ENCODE measurements at places on chromosomes 3 and 15. TPM values are rescaled to one million over a fixed set of nuclear protein-coding genes. Genes with fewer than 3 reads are reported as not detected.

The ECE2 gene
- total RNA-seq: 0.15 TPM

The ST8SIA2 gene
- total RNA-seq: 1.4 TPM

The CYP1A1 gene
- 1.00 TPM for total RNA-seq

The ROPN1 gene
- total RNA-seq: not detected

DNA sequence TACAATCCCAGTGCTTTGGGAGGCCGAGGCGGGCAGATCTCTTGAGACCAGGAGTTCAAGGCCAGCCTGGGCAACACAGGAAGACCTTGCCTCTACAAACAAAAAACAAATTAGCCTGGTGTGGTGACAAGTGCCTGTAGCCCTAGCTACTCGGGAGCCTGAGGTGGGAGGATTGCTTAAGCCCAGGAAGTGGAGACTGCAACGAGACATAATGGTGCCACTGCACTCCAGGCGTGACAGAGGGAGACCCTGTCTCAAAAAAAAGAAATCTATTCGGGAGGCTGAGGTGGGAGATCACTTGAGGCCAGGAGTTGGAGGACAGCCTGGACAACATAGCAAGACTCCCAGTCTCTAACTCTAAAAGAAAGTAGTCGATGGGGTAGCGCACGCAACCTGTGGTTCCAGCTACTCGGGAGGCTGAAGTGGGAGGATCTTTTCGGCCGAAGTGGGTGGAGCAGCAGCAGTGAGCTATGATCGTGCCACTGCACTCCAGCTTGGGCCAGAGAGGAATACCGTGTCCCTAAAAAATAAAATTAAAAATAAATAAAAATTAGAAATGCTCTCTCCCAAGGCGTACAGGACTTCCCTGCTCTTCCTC is 775 bp downstream of the C3orf33 start:
- peak overlapping the region; percentile 75 for H3K4me3 ChIP-seq
- no peaks in the 10 kb centered on the region for H3K36me3 ChIP-seq
- peak overlapping the region; percentile 90 for H3K27ac ChIP-seq
- DNase-seq: no peak

- no peaks in the 10 kb centered on the region for H3K36me3 ChIP-seq
- H3K4me3 ChIP-seq: no peak overlapping the region
- no peak overlapping the region for H3K27ac ChIP-seq
- H3K4me1 ChIP-seq: no peaks in the 10 kb centered on the region
Measured at GRCh38 chr3:63477494-63478129, 174.9 kb upstream of the SNTN start.

DNA sequence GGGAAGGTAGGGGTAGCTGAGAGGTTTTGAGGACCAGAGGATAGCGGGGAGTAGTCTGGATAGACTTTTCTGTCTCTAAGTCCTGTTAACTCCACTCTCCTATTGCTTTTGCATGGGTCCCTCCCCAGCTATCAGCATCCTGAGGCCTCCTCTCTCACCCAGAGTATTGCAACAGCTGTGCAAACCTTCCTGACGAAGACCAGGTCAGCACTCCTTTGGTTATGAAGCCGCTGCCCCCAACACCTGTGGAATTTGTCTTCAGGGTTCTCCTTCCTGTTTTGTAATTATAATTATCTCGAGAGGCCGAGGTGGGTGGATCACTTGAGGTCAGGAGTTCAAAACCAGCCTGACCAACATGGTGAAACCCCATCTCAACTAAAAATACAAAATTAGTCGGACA is 24.8 kb downstream of the TYRO3 start:
- peaks cover 2% of the 10 kb centered on the region for H3K27me3 ChIP-seq
- H3K27ac ChIP-seq: no peak overlapping the region
- H3K36me3 ChIP-seq: no peaks in the 10 kb centered on the region
- H3K4me3 ChIP-seq: no peak overlapping the region

DNA sequence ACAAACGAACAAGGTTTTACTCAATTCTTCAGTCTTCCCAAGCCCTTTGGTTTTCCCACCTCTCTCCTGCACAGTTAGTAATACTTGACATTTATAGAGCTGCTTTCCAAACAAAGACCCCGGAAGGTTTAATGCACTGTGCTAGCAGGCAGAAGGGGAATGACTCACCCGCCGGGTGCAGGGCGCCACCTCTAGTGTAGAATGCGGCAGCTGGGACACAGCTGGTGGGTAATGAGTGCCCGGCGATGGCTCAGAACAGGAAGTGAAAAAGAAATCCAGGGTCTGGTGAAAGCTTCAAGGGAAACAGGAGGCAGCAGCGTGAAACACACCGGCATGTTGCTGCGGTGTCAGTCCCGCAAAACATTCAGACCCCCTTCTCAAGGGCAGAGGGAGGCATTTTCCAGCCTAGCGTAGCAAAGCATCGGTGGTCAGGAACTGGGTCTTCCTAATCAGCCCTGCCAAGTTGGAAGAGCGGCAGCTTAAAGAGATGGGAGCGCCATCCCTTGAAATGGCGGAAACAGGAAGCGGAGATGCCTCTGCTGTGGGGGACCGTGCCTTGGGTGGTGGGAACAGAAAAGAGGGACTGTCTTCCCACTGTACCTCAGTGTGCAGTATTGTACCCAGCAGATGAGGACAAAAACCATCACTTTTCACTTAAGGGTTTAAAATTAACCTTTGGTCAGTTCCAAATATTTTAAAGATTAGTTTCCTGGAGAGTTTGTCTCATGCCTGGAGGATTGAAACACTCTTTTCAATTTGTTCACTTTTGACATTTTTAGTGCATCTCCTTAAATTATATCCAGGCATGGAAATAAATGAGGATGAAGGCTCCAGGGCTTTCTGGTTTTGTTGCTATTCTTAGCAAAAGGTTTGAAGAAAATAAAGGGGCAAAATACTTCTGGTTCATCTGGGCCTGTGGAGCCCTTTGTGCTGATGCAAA is 160.7 kb upstream of the MCTP2 start:
- no peak overlapping the region for H3K4me3 ChIP-seq
- no peaks in the 10 kb centered on the region for H3K27me3 ChIP-seq
- peak overlapping the region; percentile 43 for H3K27ac ChIP-seq
- DNase-seq: peak; percentile 43

GRCh38 chr15:29887721-29888120 is 65.5 kb upstream of the TJP1 start:
- H3K4me3 ChIP-seq: no peak overlapping the region
- H3K27ac ChIP-seq: no peak overlapping the region
- no peaks in the 10 kb centered on the region for H3K36me3 ChIP-seq
- H3K27me3 ChIP-seq: no peaks in the 10 kb centered on the region
- H3K4me1 ChIP-seq: peaks cover 37% of the 10 kb centered on the region
- DNase-seq: no peak

- H3K4me3 ChIP-seq: no peak overlapping the region
- no peak overlapping the region for H3K27ac ChIP-seq
- H3K4me1 ChIP-seq: no peaks in the 10 kb centered on the region
- no peaks in the 10 kb centered on the region for H3K27me3 ChIP-seq
- no peaks in the 10 kb centered on the region for H3K36me3 ChIP-seq
Measured at GRCh38 chr15:41882689-41883483, 11.0 kb downstream of the SPTBN5 start.

GRCh38 chr15:77021803-77022381 is 27.0 kb downstream of the PSTPIP1 start:
- H3K4me3 ChIP-seq: no peak overlapping the region
- no peak overlapping the region for H3K27ac ChIP-seq
- no peaks in the 10 kb centered on the region for H3K4me1 ChIP-seq
- no peaks in the 10 kb centered on the region for H3K36me3 ChIP-seq
- no peaks in the 10 kb centered on the region for H3K27me3 ChIP-seq

GRCh38 chr15:40282869-40283614 is at the start of gene ANKRD63:
Gene ANKRD63, minus strand, starts transcription at chr15:40283064. Its CDS starts 478 bp downstream, at chr15:40282586.
- peaks cover 48% of the 10 kb centered on the region for H3K27me3 ChIP-seq
- no peak within 1 kb of the TSS for H3K27ac ChIP-seq
- H3K4me1 ChIP-seq: peaks cover 11% of the 10 kb centered on the region
- H3K36me3 ChIP-seq: peaks cover under 1% of the 10 kb centered on the region
- peak within 1 kb of the TSS; percentile 12 for H3K4me3 ChIP-seq
- peak; percentile 48 for DNase-seq

DNA sequence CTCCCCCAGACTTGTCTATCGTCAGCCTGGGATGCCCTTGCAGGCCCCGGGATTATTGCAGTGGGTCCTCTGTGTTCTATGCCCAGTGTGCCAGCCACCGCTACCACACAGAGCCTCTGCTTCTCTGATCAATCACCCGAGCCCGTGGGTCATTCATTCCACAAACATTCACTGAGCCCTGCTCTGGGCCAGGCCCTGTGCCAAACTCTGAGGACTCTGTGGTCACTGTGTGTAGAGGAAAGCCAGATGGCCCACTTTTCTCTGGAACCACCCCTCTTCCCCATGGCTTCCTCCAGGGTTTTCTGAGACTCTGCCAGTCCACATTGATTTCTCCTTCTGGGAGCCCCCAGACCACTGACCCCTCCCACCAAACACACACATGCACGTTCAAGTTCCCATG is 55.5 kb downstream of the BSN start:
- no peaks in the 10 kb centered on the region for H3K4me1 ChIP-seq
- H3K27me3 ChIP-seq: no peaks in the 10 kb centered on the region
- no peak overlapping the region for H3K4me3 ChIP-seq
- peak; percentile 27 for DNase-seq

- H3K4me1 ChIP-seq: peaks cover 19% of the 10 kb centered on the region
- DNase-seq: no peak
- no peaks in the 10 kb centered on the region for H3K36me3 ChIP-seq
- no peaks in the 10 kb centered on the region for H3K27me3 ChIP-seq
- H3K27ac ChIP-seq: no peak overlapping the region
- peak overlapping the region; percentile 90 for H3K4me3 ChIP-seq
Measured at GRCh38 chr15:75844629-75845335, 1.5 kb downstream of the UBE2Q2 start.

- DNase-seq: no peak
- no peaks in the 10 kb centered on the region for H3K27me3 ChIP-seq
- no peaks in the 10 kb centered on the region for H3K4me1 ChIP-seq
- H3K27ac ChIP-seq: peak overlapping the region; percentile 50
- H3K4me3 ChIP-seq: no peak overlapping the region
Measured at GRCh38 chr3:152357587-152357986, 88.9 kb downstream of the MBNL1 start.

- H3K4me3 ChIP-seq: no peak overlapping the region
- H3K27ac ChIP-seq: no peak overlapping the region
- no peaks in the 10 kb centered on the region for H3K36me3 ChIP-seq
- H3K4me1 ChIP-seq: no peaks in the 10 kb centered on the region
- no peaks in the 10 kb centered on the region for H3K27me3 ChIP-seq
Measured at GRCh38 chr3:154931484-154931883, 148.6 kb upstream of the MME start.

DNA sequence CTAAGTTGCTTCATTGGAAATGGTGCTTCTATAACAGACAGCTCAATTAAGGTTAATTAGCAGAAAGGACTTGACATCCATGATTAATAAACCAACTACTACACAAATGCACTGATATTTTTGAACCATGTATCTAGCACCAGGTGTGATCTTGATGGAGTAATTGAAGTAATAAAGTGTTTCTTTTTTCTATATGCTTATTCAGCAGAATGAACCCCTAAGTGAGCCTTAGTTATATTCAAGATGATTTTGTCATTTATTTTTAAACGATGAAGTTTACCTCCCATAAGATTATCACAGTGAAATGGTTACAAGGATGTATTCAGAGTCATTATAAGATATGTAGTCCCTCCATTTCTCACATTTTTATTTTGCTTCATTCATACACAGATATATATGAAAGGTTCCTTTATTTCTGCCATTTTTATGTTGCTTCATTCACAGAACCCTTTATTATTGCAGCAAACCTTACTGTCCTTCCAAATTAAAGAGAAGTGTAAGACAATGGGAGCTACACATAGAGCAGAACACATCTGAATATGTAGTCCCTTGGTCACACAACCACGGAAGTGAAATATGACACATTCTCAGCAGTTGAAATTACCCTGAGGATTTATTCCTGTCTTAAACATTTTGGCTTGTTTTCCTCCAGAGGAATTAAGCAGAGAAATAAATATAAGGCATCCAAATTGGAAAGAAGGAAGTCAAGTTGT is 295.0 kb downstream of the RAP2B start:
- H3K4me1 ChIP-seq: no peaks in the 10 kb centered on the region
- H3K36me3 ChIP-seq: no peaks in the 10 kb centered on the region
- no peak overlapping the region for H3K4me3 ChIP-seq
- H3K27me3 ChIP-seq: no peaks in the 10 kb centered on the region

DNA sequence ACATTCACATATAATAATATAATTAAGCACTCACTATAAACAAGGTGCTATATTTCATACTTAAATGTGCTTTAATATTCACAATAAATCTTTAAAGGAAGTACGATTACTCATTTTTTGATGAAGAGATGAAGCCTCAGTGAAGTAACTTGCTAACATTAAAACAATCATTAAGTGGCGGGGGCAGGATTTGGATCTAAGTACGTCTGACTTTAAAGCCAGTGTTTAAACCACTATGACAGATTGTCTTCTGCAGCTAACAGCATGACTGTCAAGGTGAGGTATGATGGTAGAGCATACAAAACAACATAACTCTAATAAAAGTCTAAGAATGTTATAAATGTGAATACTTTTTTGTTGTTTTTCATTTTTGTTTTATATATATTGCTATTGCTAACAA is 862.1 kb downstream of the ROBO1 start:
- H3K4me3 ChIP-seq: no peak overlapping the region
- H3K27me3 ChIP-seq: no peaks in the 10 kb centered on the region
- no peaks in the 10 kb centered on the region for H3K4me1 ChIP-seq
- DNase-seq: no peak
- no peaks in the 10 kb centered on the region for H3K36me3 ChIP-seq

DNA sequence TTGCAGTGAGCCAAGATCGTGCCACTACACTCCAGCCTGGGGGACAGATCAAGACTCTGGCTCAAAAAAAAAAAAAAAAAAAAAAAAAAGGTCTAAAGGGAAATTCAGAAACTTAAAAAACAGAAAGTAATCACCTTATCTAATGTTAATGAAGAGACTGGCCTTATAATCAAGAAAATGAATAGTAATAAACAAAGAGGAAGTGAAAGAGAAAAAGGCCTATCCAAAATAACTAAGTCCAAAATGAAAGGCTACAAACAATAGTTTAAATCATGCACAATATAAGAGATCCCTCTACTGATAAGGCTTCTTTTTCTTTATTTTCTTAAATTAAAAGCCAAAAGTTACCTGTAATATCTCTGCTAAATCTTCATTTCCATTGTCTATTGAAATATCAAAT is 37.1 kb upstream of the HDC start:
- no peak overlapping the region for H3K4me3 ChIP-seq
- H3K4me1 ChIP-seq: no peaks in the 10 kb centered on the region
- DNase-seq: no peak
- H3K27ac ChIP-seq: no peak overlapping the region
- H3K36me3 ChIP-seq: peaks cover 23% of the 10 kb centered on the region
- no peaks in the 10 kb centered on the region for H3K27me3 ChIP-seq

- H3K36me3 ChIP-seq: no peaks in the 10 kb centered on the region
- no peaks in the 10 kb centered on the region for H3K27me3 ChIP-seq
- no peak overlapping the region for H3K27ac ChIP-seq
- DNase-seq: no peak
- H3K4me1 ChIP-seq: peaks cover 20% of the 10 kb centered on the region
Measured at GRCh38 chr3:179150610-179151009, 2.5 kb downstream of the PIK3CA start.

DNA sequence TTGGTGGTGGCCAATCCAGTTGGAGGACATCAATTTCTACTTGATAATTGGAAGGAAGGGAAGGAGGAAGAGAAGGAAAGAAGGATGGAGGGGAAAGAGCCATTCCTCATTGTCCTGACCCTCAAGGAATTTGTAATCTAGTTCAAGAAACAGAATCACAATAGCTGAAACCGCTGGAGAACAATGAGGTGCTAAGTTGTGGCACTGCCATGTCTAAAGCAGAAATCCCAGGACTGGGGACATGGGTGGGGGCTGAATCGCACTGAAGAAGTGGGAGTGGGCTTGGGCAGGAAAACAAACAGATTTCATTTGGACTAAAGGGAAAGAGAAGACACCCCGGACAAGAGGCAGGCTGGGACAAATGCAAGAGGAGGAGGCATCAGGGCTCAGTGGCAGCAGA is 183.6 kb downstream of the UACA start:
- H3K27me3 ChIP-seq: no peaks in the 10 kb centered on the region
- H3K4me1 ChIP-seq: no peaks in the 10 kb centered on the region
- no peak for DNase-seq
- H3K36me3 ChIP-seq: no peaks in the 10 kb centered on the region
- no peak overlapping the region for H3K27ac ChIP-seq

All from lung (tissue), 17 donors.